ENCODE measurements at places on chromosomes 1 and 21.

- DNase-seq: peak; percentile 63
Observed at GRCh38 chr1:21216835-21217811, 40.4 kb upstream of the EIF4G3 start.

DNA sequence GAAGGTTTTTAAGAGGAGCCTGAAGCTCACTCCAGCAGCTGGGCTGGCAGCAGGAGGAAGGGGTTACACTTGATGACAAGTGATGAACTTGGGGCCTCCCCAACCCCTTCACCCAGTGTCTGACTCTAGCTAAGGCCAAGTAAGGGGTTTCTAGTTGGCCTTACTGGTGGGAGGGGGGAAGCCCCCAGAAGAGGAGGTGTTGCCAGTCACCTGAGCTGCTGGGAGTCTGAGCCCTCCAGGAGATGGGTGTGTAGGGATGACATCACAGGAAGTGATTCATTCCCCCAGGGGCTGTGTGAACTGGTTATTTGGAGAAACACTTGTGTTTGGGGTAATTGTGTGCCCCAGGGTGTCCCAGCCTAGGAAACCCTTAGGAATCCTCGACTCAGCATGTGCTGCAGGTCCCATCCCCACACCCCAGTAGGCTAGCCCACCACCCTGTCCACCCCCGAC, 3.1 kb downstream of the PADI1 start:
- peak; percentile 71 for DNase-seq

GRCh38 chr21:44456915-44457736, 1.8 kb downstream of the LRRC3 start:
- peak; percentile 16 for DNase-seq

DNA sequence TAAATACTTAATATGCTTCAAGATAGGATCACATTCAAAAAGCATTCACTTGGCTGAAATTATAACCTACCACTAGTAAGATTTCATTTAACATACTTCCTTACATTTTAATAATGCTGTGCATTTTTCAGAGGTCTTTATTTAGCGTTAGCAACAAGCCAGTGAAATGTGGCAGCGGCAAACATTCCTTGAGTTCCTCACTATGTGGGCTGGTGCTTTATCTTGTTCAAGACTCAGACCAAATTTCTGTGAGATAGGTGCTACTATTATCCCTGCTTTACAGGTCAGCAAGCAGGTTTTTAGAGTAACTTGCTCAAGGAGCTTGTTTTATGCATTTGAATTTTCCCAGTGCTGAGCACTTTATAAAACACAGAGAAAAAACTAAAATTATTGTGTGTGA, 132.7 kb downstream of the PLPPR4 start:
- DNase-seq: no peak

- DNase-seq: no peak
Observed at GRCh38 chr1:226111883-226112261, 49.4 kb downstream of the H3-3A start.

GRCh38 chr1:147565189-147565980, 24.1 kb downstream of the BCL9 start:
- no peak for DNase-seq

DNA sequence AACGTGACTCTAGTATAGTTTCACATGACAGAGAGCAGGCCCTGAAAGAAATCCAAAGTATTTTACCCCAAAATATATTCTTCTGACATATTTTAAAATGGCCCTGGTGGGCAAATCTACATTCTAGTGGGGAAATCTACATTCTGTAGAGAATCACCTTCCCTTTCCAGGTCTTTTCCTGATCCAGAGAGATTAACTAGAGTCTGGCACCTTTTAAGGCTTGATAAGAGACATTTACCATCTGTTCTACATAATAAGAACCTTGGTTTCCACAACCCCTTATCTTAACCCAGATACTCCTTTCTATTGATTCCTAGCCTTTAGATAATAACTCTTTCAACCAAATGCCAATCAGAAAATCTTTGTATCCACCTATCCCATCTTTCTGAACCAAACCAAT, 17.0 kb upstream of the L1TD1 start:
- no peak for DNase-seq

DNA sequence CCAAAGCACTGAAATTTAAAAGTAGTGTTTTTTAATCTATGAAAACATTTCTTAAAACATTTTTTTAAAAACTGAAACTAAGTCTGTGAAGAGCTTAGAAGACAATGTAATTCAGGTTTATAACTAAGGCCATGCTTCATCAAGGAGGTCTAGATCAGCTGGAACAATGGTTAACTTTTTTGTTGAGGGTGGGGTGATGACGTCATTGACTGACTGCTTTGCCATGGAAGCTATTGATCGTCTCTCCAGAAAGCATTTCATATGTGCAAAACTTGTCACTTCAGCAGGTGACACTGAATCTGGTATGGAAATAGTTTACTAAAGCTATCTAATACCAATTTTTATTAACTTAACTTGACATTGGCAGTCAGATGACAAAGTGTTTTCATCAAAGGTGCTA, 21.0 kb downstream of the RAVER2 start:
- DNase-seq: no peak

GRCh38 chr1:5796028-5796427, 196.2 kb downstream of the NPHP4 start:
- DNase-seq: no peak

- no peak for DNase-seq
Observed at GRCh38 chr1:12007204-12007603, 12.1 kb upstream of the MIIP start.

DNA sequence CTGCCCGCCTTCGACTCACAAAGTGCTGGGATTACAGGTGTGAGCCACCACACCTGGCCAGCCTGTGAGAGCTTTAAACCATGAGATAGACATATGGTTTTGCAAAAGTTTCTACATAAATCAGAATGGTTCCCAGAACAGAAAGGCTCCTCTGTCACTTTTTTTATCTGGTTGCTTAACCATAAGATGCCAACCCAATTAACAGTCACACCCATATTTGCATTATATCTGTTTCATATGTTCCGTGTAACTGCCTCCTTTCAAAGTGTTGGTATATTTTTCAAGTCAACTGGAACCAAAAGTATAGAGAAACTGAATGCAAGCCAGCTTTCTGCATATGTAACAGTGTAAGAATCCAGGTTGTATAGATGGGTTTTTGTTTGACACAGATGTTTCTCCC, 23.7 kb upstream of the RCC1 start:
- DNase-seq: no peak

GRCh38 chr1:210207597-210208450, 24.8 kb upstream of the SERTAD4 start:
- no peak for DNase-seq

DNA sequence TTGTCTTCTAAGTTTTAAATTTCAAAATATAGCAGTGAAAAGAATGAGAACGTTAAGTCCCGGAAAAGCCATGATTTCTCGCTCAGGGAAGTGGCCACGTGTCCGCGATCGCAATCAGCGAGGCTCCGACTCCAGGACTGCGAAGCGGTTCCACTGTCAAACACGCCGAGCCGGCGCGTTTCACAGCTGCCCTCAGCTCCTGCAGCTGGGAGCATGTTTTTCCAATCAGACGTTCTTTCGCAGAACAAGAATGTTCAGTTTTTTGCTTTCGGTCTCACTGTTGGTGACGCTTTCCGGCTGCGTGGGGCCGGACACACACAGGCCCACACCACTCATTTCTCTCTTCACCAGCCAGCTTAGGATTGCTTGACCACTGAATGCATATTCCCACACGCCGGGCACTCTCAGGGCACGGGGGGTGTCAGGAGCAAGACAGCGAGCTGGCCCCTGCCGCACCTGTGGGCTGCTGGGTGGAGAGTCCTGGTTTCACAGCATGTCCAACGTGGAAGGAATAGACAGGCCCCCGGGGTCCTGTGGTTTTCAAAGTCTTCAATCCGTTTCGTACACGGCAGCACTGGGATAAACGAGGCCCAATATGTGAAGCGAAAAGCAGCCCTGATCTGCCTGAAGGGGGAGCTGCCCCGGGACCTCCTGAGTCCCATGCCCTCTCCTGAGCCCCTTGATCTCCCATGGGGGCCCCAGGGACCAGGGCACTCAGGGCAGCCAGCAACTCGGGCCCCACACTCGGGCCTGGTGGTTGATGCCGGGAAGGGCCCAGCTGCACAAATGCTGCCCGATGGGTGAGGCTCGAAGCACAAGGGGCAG, 47.3 kb upstream of the COL18A1 start:
- no peak for DNase-seq

GRCh38 chr1:76269155-76269554, 194.6 kb downstream of the ST6GALNAC3 start:
- DNase-seq: no peak

DNA sequence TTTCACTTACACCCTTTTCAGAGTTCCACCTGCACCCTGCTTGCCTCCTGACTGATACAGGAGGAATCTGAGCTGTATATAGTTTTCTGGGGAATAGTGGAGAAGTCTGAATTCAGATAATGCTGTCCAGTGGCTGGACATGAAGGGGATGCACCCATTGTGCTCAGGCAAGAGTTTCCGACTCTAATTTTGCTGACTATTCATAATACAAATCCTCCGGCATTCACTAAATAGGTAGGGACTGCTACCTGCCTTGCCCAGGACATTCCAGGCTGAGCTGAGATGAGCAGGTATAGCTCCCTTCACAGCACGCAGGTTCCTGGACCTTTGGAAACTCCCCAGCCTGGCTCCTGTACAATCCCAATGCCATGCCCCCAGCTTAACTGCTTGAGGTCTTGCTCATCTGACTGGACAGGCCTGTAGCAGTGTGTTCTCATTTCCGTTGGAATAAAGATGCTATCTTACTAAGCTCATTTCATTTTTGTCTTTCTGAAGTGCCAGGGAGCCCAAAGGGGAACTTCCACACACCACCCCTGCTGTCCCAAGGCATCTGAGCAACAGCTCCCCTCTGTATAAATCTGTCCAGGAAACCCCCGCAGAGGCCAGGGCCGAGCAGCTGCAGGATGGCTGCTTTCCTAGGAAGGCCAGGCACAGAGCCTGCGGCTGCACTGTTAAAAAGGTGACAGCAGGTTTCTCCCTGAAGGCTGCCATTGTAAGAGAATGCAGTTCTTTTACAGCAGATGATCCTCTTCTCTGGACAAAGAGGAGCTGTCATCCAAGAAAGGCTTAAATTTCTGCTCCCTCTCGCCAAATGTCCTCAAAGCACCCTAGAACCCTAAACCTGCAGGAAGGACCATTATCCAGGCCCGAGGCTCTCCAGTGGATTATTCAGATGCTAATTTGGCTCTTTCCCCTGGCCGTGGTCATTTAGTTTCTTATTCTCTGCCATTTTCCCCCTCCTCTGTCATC, 21.7 kb upstream of the VASH2 start:
- DNase-seq: no peak

- DNase-seq: no peak
Observed at GRCh38 chr1:79859212-79859948, 852.9 kb upstream of the ADGRL4 start.

DNA sequence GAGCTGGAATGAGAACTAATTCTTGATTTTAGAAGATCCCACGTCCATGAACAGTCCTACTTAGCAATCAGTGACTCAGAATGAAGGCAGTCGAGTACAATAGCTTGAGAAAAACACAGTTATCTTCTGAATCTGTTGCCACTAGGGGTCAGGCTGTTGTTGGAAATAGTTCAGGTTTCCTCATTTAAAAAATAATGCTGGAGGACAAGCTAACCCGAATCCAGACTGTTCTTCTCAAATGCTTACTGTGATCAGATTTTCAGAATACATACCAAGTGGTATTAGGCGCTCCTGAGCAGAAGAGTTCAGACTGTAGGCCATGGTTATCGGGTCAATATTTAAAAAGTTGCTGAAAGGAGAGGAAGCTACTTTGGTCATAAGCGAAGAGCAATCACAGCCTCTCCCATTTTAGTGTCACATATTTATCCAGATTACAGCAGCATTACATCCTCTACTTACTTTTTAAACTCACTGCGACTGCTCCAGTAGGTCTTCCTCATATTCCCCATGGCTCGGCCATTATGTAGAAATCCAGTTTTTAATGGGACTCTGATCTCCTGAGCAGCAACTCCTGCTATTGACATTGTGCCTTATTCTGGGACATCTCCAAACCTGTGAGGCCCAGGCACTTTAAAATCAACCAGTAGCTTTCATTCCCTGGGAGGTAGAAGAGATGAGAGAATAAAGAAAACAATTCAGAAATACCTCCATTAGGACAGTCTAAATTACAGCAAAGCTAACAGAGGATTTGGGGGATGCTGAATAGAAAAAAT, 10.9 kb downstream of the ERRFI1 start:
- no peak for DNase-seq

DNA sequence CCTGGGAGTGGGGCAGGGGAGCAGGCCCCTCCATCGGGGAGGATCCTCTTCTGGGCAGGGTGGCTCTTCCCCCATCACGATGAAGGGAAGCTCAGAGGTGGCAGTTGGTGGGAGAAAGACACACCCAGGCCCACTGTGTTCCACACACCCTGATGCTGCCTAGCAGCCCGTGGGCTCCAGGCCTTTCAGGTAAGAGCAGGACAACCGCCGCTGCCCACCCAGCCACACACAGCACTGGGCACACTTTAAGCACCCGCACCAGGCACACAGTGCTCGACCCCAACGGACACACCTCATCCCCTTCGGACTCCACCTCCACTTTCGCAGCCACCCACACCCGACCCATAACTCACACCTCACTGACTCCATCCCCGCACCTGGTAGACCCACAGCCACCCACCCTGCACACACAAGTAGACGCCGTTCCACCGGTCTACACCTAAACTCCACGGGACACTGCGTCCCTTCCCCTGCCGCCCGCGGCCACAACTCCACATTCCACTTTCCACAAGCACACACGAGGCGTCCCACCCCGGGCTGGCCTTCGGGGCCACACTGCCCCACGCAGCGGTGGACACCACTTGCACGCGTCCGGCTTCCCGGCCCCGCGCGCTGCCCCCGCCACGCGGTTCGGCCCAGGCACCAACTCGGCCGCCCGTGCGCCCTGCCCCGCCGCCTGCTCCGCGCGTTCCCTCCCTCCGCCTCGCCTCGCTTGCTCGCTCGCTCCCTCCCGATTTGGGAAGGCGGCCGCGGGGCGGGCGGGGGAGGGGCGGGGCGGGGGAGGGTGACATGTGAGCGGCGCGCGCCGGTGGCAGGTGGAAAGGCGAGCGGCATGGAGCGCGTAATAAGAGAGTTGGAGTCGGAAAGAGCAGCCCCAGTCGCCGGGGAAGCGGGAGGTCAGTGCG, at the start of gene KCNQ4:
Gene KCNQ4, plus strand, starts transcription at position 787 of the 905 bp plus-strand sequence. CDS start 307 bp downstream, outside the sequence.
- DNase-seq: no peak

- no peak for DNase-seq
Observed at GRCh38 chr1:26754086-26754874, 33.5 kb upstream of the PIGV start.
